ENCODE measurements at places on chromosomes 4 and X. TPM values are rescaled to one million over a fixed set of nuclear protein-coding genes. Genes with fewer than 3 reads are reported as not detected.

Gene CD38
- 214 TPM for total RNA-seq

Gene POF1B
- total RNA-seq = 6.2 TPM

Gene ETDA
- total RNA-seq = not detected

Gene NCAPG
- 89.8 TPM for total RNA-seq

Data from OCI-LY7 (cell line).